ENCODE measurements at places on chromosomes 2 and 18. TPM values are rescaled to one million over a fixed set of nuclear protein-coding genes. Genes with fewer than 3 reads are reported as not detected.

The LRP1B gene
- total RNA-seq: 0.02 TPM

The KCNE4 gene
- total RNA-seq: 3.0 TPM

The PDCD1 gene
- total RNA-seq: 1.4 TPM

The RNU2-63P gene
- not detected for total RNA-seq

The SAG gene
- total RNA-seq: not detected

- no peak for DNase-seq
These were observed 94.9 kb downstream of the ARL6IP6 start for GRCh38 chr2:152813351-152813750.

GRCh38 chr2:127045792-127046501 lies 61.0 kb downstream of the BIN1 start:
- DNase-seq: peak; percentile 26

DNA sequence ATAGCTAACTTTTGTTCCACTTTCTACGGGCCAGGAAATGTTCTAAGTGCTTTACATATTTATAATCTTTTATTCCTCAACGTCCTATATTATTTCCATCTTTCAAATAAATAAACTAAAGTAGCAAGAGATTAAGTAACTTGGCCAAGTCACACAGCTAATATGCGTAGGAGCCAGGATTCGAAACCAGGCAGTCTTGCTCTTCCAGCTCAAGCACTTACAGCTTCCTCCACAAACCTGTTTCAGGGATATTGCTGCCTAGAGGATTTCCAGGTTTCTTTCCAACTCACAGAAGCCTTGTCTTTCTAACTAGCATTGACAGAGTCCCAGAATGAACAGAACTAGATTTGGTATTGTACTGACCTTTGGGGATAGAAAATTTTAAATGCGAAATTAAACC lies 102.5 kb downstream of the FIGN start:
- no peak for DNase-seq
